Aortic smooth muscle cell (primary cell): ENCODE measurements at places on chromosomes 7 and 10. TPM values are rescaled to one million over a fixed set of nuclear protein-coding genes. Genes with fewer than 3 reads are reported as not detected.

The MRC1 gene
- total RNA-seq: under 0.01 and 0.37 TPM in 2 replicates

The GHRHR gene
- total RNA-seq: not detected in 2 replicates

The KNDC1 gene
- total RNA-seq: 0.12 and 0.26 TPM in 2 replicates

The ZNF282 gene
- 14.8 and 18.7 TPM in 2 replicates for total RNA-seq

The CADPS2 gene
- total RNA-seq: 21.7 TPM in 2 replicates
